ENCODE measurements at places on chromosomes 6 and 20.

- DNase-seq: peak; percentile 59
Observed at GRCh38 chr6:71419217-71420094, 130.8 kb downstream of the OGFRL1 start.

GRCh38 chr6:82249381-82250253 lies 2.1 kb upstream of the IBTK start:
- DNase-seq: no peak

- DNase-seq: no peak
Observed at GRCh38 chr6:89475101-89475500, 42.1 kb downstream of the ANKRD6 start.

DNA sequence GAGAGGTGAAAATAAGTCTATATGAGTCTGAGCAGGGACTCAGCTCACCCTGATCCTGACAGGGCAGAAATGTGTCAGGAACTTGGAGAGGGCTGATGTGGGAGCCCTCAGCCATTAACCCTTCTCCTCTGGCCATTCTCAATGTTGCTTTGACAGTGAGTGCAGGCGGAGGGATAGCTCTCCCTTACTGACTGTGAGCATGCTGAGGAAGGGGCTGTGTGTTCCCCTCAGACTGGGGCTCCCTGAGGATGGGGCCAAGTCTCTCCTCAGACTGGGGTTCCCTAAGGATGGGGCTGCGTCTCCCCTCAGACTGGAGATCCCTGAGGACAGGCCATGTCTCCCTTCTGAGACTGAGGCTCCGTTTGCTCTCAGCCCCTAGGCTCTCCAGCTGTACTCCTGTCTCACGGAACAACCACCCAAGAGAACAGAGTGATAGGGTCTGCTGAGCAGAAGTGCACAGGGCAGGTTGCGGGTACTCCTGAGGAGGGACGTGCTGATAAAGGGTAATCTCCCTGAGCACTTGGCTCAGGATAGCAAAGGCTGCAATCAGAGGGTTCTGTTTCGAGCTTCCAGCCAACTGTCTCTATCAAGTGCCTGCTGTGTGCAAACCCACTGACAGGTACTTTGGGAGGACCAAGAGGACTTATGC lies 141.0 kb downstream of the MRPL14 start:
- DNase-seq: no peak

DNA sequence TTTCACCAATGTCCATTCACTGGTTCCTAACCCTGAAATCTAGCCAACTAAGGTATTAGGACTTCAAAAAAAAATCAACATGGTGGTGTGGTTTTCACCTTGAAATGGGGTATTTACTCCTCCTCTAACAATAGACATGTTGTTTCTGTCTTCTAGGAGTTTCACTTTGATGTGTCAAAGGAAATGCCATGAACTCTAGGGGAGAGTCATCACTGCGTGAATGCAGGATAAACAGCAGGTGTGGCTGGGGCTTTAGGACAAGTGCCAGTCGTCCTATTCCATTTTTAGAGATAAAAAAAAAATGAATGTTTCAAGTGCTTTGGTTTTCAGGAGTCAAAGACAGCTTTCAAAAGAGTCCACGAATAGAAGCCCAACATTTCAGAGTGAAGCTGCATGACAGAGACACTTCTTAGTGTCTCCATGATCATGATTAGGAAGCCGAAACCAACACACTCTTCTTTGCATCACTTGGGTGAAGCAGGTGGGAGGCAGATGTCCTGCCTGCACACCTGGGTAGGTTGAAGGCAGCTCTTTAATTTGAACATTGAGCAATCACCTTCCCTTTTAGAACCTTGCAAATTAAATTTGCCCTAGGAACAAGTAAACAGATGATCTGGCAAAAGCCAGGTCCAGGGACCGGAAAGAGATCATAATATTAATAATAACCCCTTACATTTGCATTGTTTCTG lies 328.5 kb upstream of the PRDM1 start:
- no peak for DNase-seq

DNA sequence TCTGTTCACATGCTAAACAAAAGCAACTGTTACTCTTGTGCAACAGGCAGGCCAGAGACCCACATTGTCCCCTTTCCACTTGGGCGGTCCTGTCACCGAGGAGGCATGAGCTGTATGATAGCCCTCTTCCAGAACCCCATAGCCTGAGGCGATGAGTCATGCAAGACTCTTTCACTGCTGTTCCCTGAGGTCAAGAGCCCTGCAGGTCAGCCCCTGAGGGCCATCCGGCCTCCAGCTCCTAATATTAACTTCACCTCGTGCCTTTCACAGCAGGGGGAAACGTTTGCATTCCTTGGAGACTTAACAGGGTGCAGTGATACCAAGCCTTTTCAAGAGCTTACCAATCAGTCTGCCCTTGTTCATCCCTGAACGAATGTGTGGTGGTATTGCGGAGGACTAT lies 253.3 kb upstream of the ECI2 start:
- no peak for DNase-seq

GRCh38 chr6:11667876-11668275 lies 110.7 kb downstream of the ADTRP start:
- no peak for DNase-seq

DNA sequence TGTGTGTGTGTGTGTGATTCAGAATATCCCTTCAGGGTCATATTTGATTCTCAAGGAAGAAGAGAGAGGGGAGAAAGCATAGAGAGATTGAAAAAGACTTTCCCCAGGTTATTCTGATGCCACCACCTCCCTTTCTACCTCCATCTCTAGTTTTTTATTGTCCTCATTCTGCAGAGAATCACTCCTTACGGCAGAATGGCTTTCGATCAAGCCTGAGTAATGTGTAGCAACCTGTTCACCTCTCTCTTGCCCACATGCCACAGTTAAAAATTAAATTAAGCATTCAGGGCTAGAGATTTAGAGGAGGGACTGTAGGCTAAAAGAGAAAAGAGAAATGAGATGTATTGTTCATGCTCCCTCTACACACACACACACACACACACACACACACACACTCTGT lies 18.1 kb downstream of the KLHL32 start:
- no peak for DNase-seq

GRCh38 chr20:58712151-58712791 lies 19.7 kb downstream of the NPEPL1 start:
- DNase-seq: no peak

DNA sequence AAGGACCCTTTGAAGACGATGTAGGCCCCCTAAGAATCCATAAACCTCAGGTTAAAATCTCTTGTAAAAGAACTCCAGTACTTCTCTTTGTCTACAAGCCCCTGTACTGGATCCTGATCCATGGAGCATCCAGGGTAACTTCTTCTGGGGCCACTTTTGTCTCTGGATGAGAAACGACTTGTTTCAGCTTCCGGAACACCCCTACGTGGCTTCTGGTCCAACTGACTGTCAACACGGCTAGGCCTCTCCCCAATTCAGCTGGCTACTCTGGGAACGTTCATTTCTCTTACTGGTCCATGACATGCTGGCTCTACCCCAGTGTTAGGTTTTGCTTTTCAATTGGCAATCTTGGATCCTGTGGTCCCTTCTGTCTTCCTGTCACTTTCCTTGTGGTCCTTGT lies 198.0 kb downstream of the BACH2 start:
- DNase-seq: no peak

DNA sequence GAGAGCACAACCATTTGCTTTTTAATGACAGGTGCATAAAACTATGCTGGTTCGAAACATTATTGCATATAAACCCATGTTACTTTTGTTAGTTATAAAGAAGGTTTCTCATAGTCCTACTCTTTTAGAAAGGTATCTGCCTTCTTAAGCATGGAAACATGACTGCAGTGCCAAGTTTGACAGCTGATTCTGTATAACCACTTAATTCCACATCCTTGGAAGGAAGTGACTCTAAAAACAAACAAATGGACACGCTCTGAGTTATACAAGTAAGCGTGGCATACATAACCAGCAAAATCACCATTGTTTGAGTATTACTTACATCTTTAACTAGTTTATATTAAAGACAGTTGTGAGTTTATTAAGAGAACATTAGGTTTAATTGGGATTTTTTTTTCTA lies 125.0 kb upstream of the HDGFL1 start:
- no peak for DNase-seq

DNA sequence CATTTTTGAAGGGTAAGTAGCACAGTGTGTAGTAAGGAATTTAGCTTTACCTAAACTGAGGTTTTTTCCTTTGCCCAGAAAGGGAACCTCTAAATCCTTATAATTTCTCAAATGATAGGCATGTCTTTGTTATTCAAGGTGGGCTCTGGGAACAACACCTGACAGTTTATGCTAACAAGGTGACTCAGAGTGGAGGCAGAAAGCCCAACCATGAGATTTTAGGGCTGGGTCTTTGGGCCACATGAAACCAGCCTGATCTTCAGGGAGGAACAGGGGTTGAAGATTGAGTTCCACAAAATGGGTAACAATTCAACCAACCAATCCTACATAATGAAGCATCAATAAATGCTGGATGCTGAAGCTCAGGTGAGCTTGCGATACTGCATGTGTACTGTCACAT lies 46.6 kb downstream of the PRSS35 start:
- no peak for DNase-seq

GRCh38 chr6:424741-425417 lies 33.3 kb downstream of the IRF4 start:
- DNase-seq: no peak

DNA sequence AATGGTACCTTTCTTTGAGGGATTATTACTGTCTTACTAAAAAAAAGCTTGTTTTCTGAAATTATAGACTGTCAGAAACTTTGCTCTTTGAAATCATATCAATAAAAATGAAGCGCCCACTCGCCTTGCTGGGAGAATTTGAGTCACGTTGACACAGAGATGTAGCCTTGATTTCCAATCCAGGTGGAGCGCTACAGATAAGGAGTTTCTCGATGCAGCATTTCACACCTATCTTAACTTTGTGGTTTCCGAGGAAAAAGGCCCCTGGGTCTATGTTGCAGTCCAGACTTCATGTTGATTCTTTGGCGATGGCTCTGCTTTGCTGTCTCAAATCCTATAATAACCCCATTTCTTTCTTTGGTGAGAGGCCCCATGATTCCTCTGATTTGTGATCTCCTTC lies 158.1 kb upstream of the ARG1 start:
- DNase-seq: no peak

DNA sequence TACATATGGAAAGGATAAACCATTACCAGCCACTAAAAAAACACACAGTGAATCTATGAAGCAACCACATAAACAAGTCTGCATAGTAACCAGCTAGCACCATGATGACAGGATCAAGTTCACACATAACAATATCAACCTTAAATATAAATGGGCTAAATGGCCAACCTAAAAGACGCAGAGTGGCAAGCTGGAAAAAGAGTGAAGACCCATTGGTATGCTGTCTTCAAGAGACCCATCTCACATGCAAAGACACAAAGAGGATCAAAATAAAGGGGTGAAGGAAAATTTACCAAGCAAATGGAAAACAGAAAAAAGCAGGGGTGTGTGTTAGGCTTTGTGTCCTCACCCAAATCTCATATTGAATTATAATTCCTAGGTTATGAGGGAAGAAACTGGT lies 909.2 kb downstream of the EPHA7 start:
- no peak for DNase-seq

DNA sequence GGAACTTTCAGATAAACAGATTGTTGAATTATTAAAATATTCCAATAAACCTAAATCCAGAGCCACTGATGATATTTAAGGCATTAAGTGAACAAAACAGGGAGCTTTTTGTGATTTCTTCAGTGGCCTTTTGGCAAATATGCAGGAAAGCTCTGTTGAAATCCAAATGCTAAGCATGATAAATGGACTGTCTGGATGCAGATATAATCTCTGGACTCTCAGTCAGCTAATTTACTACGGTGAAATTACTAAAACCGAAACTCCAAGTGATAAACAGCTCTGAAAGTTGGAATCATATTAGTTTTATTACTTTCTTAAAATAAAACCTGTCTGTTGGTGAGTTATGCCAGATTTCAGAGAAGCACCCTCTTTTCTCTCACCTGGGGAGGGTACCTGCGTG lies 120.3 kb downstream of the IMPG1 start:
- no peak for DNase-seq

DNA sequence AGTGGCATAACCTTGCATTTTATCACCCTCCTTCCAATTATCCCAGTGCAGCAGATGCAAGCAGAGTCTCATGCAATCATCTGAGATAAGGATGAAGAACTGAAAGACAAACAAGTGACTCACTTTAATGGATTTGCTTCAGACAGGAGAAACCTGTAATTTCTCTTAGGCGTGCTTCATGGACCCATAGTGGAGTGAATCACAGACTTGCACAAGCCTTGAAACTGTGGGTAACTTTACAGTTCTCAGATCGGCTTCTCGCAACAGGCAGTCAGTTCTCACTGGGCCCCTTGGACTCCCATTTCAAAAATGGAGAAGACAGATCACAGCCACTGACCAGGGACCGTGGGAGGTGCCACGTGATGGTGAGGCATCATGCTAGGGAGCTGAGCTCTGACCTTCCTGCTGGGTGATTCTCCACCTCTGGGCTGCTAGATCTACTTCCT lies at the start of gene ADGRF4:
Gene ADGRF4 (plus strand): TSS at position 239 of the 446 bp plus-strand sequence. CDS start 8,666 bp downstream, outside the sequence.
- DNase-seq: no peak

DNA sequence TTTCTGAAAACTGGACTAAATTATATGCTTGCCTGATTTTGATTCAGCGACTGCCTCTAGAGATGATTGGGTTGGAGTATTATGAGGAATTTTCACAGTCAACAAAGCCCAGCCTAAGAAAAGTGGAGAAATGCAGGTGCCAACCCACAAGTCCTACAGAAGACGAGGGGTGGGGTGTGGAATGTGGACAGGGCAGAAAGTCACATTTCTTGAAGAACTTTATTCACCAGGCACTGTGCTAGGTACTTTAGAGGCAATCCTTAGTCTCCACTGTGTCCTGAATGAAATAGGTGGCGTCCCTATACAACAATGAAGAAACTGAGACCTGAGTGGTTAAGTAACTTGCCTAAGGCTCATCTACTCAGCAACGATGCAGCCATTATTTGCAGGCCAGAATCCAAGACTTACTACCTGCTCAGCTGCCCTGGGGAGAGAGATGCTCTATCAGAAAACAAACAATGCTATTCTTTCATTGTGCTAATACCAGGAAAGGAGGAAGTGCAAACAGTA lies 106.3 kb downstream of the RNF144B start:
- no peak for DNase-seq

- no peak for DNase-seq
Observed at GRCh38 chr6:158718461-158719046, 68.7 kb downstream of the SYTL3 start.

GRCh38 chr6:119205911-119206618 lies 127.6 kb upstream of the FAM184A start:
- DNase-seq: no peak

DNA sequence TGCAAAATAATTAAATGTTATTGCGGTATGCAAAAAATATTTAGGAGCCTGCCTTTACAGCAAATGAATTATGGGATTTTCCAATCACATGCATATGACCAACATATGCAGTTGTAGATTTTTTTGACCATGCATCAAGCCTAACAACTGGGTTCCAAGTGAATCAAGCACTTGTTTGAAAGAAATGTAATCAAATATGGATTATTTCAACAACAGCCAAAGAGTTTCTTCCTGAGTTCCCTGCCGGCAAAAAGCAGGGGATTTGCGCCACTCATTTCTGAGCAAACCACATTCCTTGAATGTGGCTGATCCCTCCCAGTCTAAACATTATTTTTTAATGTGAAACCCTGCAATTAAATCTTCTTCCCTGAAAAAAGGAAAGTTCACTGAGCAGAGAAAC lies 100.1 kb upstream of the ADTRP start:
- DNase-seq: no peak
